ENCODE measurements at places on chromosomes 11 and 22. TPM values are rescaled to one million over a fixed set of nuclear protein-coding genes. Genes with fewer than 3 reads are reported as not detected.

PARVG gene
- total RNA-seq, result not detected

MGAT3 gene
- not detected for total RNA-seq

C22orf42 gene
- total RNA-seq, result not detected

MFRP gene
- not detected for total RNA-seq

GRM5 gene
- not detected for total RNA-seq

GGTLC2 gene
- not detected for total RNA-seq

SYT13 gene
- total RNA-seq, result not detected

FGF19 gene
- not detected for total RNA-seq

TMPRSS6 gene
- not detected for total RNA-seq

L3MBTL2 gene
- 24.1 TPM for total RNA-seq

TEX54 gene
- not detected for total RNA-seq

CBLIF gene
- total RNA-seq, result not detected

PRR33 gene
- total RNA-seq, result not detected

APOL5 gene
- not detected for total RNA-seq

EFEMP2 gene
- total RNA-seq, result 328 TPM

TNKS1BP1 gene
- total RNA-seq, result 92.1 TPM

PAK1 gene
- 20.3 TPM for total RNA-seq

A4GALT gene
- total RNA-seq, result 10.9 TPM

GPR83 gene
- not detected for total RNA-seq

OR6A2 gene
- not detected for total RNA-seq

All from GM23248 (cell line).